ENCODE measurements at places on chromosomes 1 and 21.

DNA sequence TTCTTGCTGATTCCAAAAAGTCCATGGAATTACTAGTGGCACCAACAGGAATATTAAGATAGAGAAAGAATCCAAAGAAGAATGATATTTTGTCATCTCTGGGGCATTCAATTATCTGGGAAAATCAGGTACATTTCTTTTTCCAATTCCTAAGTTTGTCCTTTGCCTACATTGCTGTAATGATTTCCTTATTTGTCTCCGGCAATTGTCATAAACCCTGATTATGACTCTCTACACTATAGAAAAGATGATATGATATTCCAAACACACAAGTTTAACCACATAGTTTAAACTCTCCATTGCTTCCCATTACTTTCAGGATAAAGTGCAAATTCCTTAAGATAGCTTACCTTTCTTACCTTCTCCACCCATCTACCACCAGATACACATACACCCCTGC, 647.0 kb downstream of the PLPP3 start:
- no peak for DNase-seq

- no peak for DNase-seq
Observed at GRCh38 chr1:11590395-11590794, 63.8 kb downstream of the FBXO2 start.

DNA sequence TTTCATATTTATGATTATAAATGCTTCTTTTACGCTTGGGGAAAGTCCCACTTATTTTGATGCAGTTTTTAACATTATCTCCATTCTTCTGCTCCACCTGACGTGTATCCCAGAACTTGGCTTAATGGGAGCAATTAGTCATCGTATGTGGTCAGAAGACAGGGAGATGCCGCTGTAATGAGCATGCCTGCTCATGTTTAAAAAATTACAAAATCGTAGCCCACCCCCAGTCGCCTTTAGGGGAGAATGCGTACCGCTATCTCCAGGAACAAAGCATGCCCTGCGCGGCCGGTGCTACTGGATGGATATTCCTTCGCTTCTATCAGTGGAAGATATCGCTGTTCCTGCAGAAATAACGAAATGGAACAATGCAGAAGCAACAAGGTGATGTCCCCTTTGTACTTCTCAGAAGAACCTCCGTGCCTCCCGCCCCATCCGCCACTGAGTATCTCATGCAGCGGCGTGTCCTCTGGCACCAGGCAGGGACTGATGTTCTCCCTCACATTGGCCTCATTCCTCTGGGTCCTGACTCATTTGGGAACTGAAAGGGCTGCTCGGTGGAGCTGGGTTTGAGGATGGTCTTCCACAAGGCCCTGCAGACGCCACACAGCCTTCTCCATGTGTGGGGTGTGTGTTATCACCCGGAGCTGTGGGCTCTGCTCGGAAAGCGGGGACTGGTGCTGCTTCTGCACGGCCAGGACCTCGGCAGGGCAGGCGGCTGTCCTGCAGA, 116.3 kb upstream of the COL6A1 start:
- no peak for DNase-seq

- no peak for DNase-seq
Observed at GRCh38 chr1:71019233-71019969, 28.2 kb downstream of the PTGER3 start.
